Astrocyte of the spinal cord (primary cell): ENCODE measurements at places on chromosomes 6 and 20.
A peak's percentile ranks its signal among the peaks of the same experiment; 100 is the strongest.

DNA sequence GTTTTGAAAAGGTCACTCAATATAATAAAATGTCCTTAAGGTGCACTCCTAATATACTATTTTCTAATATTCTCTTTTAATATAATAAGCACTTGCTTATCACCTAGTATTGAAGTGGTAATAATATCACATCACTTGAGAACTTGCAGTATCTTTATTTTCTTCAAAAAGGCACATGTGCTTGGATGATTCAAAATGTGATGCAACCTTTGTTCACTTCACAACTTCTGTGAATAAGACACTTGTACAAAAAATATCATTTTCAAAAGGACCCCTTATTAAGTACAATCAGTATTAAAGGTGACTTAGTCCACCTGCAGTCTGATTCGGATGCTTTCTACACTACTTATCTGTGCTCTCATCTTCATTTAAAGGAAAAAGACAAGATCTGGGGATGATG lies 3.4 kb downstream of the PRELID3B start:
- no peak for DNase-seq

DNA sequence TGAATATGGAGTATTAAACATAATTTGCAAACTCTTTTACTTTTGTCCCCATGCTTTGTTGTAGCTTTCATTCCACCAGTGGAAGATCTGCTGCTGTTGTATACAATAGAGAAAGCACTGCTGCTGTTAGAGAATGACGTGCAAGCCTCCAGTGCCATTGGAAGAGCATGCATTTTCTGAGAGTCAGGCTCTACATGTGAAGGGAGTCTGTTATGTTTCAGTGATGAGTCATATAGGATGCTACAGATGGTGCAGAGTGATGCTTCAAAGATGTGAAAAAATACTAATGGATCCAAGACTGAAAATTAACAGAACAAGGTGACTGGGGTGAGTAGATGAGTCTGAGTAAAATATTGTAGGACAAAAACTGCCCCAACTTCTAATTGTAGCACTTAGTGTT lies 22.4 kb upstream of the BACH2 start:
- peak; percentile 18 for DNase-seq

DNA sequence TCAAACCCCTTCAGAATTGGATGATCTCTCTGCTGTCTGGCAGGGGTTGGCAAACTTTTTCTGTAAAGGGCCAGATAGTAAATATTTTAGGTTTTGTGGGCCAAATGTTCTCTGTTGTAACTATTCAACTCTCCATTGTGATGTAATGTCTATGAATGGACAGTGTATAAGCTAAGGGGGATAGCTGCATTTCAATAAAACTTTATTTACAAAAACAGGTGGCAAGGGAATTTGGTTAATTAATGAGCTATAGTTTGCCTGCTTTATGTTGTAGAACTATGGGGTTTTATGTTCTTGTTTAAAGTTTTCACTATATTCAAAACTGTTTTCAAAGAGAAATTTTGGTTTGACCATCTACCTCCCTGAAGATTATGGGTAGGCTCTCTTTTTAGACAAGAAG lies 182.1 kb upstream of the CITED2 start:
- no peak for DNase-seq

GRCh38 chr6:2492686-2493523 lies 247.5 kb upstream of the GMDS start:
- DNase-seq = no peak

DNA sequence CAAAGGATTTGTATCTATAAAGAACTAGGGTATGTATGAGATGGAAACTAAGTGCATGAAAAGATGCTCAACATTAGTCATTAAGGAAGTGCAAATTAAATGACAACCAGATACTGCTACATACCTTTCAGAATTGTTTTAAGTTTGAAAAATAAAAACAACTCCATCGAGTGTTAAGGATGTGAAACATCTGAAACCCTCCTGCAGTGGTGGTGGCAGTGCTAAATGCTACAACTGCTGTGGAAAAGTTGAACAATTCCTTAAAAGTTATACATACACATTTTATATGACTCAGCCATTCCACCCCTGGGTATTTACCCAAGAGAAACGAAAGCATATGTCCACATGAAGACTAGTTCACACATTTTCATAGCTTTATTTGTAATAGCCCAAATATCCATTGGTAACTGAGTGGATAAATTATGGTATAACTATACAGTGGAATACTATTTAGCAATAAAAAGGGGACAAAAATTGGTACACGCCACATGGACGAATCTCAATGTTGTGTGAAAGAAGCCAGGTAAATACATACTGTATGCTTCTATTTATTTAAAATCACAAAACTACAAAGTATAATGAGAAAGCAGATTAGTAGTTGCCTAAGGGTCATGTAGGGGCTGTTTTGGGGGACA lies 10.6 kb downstream of the ARMH2 start:
- DNase-seq = no peak

- no peak for DNase-seq
Measured at GRCh38 chr6:40661726-40662125, 74.6 kb upstream of the LRFN2 start.

- peak; percentile 48 for DNase-seq
Measured at GRCh38 chr20:11796026-11796425, 121.7 kb upstream of the BTBD3 start.

- peak; percentile 43 for DNase-seq
Measured at GRCh38 chr6:139436200-139436956, 61.9 kb upstream of the CITED2 start.

DNA sequence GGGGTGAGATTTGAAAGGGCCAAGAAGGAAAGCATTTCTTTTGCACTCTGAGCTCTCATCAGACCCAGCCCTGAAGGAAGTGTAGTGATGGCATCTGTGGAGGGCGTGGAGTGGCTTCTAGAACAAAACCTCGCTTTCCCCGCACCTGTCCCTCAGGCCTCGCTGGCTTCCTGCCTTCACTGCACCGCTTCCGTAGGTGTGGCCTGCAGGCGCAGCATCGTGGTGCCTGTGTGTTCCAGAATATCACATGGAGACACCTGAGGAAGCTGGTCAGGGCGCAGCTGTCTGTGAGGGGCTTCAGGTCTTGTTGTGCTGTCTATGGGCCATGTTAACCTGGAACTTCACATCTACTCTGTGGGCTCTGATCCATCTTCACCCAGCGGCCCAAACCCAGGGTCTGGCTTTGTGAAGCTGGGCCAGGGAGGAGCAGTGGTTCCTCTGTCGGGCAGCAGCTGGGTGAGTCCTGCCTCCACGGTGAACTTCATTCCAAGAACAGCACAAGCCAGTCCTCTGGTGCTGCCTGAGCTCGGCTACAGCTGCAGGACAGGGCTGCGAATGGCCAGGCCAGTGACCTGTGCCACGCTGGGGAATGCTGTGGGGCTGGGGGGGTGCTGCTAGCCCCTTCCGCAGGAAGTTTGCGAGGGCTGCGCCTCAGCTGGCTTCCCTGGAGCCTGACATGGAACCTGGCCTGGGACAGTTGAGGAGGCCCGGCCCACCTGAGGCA lies 40.9 kb downstream of the DSTN start:
- DNase-seq = no peak

GRCh38 chr6:6893701-6894100 lies 214.1 kb upstream of the RREB1 start:
- DNase-seq = no peak

DNA sequence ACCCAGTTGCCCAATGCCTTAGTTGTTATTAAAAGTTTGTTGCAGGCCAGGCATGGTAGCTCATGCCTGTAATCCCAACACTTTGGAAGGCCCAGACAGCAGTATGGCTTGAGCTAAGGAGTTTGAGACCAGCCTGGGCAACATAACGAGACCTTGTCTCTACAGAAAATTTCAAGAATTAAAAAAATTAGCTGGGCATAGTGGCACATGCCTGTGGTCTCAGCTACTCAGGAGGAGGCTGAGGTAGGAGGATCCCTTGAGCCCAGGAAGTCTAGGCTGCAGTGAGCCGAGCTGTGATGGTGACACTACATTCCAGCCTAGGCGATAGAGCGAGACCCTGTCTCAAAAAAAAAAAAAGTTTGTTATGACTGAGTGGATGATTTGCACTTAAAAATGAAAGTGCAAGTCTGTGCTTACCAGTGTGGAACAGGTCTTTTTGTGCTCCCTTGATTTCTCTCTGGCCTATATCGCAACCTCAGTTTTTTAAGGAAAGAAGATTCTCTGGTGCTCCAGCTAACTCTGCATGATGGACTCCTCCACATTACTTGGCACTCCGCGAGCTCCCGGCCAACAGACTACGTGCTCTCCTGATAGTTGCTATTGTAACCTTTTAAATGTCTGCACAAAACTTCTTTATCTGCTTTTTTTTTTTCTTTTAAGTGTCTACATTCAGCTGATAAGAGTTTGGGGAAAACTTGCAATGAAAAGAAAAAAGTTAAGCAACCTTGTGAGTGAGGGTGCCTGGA lies 22.1 kb downstream of the ZKSCAN3 start:
- no peak for DNase-seq

DNA sequence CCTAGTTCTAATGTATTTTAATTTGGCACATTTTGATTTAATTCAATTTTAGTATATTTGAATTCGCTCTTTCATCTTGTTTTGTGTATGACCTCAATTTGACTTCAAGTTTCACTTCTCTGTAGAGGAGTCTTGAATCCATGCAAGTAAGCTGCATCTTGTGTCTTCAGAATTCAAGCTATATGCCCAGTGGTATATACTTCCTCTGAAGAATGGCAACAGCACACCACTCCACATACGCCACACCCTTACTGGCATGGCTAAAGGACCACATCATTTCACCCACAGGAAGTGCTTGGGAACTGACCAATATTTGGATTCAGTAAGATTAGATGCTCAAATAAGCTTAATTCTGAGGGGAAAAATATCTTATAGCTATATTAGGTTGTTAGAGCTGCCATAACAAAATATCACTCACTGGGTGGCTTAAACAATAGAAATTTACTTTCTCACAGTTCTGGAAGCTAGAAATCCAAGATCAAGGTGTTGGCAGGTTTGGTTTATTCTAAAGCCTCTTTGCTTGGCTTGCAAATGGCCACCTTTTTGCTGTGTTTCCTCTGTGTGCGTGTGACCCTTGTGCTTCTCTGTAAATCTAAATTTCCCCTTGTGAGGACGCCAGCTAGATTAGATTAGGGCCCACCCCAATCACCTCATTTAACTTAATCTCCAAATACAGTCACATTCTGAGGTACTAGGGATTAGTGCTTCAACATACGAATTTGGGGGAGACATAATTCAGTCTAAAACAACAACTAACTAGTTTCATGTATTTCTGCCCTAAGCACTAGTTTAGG lies 2.8 kb upstream of the ASF1A start:
- DNase-seq = no peak

GRCh38 chr6:145904868-145905267 lies 59.3 kb downstream of the SHPRH start:
- no peak for DNase-seq

DNA sequence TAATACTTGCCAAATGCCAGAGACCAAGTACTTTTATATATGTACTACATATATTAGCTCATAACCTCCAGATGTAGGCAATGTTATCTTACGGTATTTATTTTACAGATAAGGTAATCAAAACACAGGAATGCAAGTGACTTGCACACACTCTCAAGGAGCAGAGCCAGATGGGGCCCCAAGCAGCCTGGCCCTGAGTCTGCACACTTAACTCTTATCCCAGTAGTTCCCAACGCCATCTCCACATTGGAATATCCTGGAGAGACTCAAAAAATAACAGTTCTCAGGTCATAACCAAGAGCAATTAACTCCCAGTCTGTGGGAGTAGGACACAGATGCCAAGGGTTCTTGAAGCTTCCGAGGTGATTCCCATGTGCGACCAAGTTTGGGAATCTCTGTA lies 398.7 kb downstream of the PHF3 start:
- no peak for DNase-seq
